D341Med (cell line): ENCODE measurements at places on chromosomes 5 and 9.
A peak's percentile ranks its signal among the peaks of the same experiment; 100 is the strongest.

DNA sequence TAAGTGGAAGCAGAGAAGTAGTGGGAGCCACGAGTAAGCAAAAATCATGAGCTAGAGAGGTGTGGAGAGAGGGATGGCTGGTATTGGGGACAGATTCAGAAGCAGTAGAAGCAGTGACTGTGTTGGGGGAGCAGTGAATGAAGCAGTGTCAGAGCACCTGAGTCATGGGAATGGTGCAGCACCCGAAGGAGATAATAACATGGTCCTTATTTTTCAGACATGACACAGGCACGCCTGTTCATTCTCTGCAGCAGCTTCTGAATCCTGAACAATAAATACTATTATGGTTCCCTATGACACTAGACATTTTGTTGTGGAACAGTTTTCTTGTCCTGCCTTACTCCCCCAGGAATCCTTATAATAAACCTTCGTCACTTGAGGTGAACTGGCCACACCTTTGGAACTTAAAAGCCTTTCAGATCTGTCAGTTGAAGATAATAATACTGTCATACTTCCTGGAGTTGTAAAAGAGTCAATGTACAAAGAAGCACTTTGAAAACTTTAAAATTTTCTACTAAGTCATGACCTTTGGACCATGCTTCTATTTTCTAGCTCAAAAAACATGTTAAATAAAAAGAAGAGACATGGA, 7.0 kb upstream of the RASA1 start:
- no peak for DNase-seq

GRCh38 chr9:127990554-127990953, 9.8 kb upstream of the EEIG1 start:
- no peak for DNase-seq

DNA sequence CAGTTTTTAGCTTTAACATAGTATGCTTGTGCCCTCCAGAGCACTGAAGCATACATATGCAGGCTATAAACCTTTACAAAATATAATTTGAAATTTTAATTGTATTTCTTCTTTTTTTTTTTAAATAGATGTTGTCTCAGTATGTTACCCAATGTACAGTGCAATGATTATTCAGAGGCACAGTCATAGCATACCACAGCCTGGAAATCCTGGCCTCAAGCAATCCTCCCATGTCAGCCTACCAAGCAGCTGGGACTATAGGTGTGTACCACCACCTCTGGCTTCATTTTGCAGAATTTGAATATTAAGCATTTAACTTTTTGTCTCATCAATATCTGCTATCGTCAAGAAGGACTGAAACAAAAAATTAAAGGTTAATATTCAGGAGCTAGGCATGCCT, 16.9 kb upstream of the ZNF782 start:
- DNase-seq, result no peak

- no peak for DNase-seq
Observed at GRCh38 chr5:6449465-6450158, 953 bp downstream of the UBE2QL1 start.

DNA sequence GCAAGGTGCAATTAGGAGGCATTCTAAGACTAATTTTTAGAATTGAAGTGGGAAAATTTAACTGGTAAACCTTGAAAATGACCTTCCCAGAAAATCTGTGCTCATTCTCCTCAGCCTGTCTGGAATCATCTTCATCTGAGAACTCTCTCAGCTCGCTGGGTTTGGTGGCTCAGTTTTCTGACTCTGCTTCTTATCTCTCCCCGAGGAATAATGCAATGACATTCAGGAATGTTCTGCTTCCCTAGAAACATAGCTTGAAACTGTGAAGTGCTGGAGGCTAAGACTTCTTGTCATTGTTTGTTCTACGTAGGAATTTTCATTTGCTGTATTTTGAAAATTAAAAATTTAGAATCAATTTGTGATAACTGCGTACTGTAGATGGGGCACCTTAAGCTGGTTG, 86.6 kb downstream of the KCNN2 start:
- DNase-seq, result no peak

- DNase-seq, result no peak
Observed at GRCh38 chr5:59020611-59021285, 437.9 kb downstream of the RAB3C start.

GRCh38 chr9:69476797-69477196, 151.8 kb downstream of the ENTREP1 start:
- DNase-seq, result no peak

DNA sequence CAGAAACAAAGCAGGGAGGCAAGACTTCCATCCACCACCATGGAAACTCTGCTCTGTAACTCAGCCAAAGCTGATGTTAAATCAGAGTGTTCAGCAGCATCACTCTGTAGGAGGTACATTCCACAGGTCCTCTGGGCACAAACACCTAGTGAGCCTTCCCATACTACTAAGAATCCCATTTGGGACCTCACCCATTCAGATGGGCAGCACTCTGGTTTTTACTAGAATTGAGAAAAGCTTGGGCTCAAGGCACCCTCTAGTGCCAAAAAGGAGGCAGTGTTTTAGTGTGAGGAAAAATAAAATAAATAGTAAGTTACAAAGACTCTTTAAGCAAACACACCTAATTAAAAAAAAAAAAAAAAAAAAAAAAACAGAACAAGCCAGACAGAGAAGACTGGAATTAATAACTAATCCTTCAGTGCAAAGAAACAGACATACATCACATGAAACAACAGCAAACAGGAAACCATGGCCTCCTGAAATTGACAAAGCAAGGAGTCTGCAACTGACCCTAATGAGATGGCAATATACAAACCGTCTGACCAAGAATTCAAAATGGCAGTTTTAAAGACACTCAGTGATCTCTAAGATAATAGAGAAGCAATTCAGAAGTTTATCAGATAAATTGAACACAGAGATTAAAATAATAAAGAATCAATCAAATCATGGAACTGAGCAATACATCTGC, 159.5 kb downstream of the GNA14 start:
- no peak for DNase-seq

- DNase-seq, result peak; percentile 74
Observed at GRCh38 chr9:109401169-109401989, 80.5 kb upstream of the EPB41L4B start.
